T-helper 9 cell (primary cell): ENCODE measurements at places on chromosomes 6 and 20.

GRCh38 chr6:72418495-72418894, 203.4 kb upstream of the KCNQ5 start:
- no peak for DNase-seq

GRCh38 chr6:149316108-149316727, 1.3 kb upstream of the TAB2 start:
- no peak for DNase-seq

- no peak for DNase-seq
Measured at GRCh38 chr20:9837634-9838033, 1.2 kb downstream of the PAK5 start.

- DNase-seq: no peak
Measured at GRCh38 chr6:131443014-131443413, 130.0 kb upstream of the ARG1 start.

- no peak for DNase-seq
Measured at GRCh38 chr20:24450624-24451376, 18.6 kb upstream of the SYNDIG1 start.

GRCh38 chr6:135883045-135883444, 31.5 kb downstream of the PDE7B start:
- DNase-seq: no peak

GRCh38 chr6:2231438-2231837, 14.0 kb downstream of the GMDS start:
- DNase-seq: no peak

GRCh38 chr6:82979657-82980056, 86.0 kb downstream of the UBE3D start:
- DNase-seq: no peak

- no peak for DNase-seq
Measured at GRCh38 chr6:111686932-111687266, 81.2 kb upstream of the TRAF3IP2 start.

DNA sequence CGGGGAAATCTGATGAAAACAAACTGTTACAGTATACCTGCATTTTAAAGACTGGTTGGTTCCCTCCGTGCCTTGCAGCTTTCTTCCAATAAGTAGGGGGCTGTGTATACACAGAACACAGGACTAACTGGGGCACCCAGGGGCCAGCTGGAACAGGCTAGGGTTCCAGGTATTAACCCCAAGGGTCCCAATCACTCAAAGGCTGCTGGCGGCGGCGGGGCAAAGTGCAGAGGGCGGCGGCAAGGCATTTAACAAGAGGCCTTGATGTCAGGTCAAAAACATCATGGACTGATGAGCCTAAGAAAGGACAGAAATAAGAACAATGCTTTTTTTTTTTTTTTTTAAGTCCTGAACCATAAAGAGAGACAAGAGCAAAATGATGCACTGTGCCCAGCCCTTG, 2.5 kb downstream of the PMEPA1 start:
- no peak for DNase-seq

- DNase-seq: no peak
Measured at GRCh38 chr6:75609639-75610590, 8.2 kb downstream of the SENP6 start.

- no peak for DNase-seq
Measured at GRCh38 chr20:25525867-25526266, 59.5 kb downstream of the NINL start.

DNA sequence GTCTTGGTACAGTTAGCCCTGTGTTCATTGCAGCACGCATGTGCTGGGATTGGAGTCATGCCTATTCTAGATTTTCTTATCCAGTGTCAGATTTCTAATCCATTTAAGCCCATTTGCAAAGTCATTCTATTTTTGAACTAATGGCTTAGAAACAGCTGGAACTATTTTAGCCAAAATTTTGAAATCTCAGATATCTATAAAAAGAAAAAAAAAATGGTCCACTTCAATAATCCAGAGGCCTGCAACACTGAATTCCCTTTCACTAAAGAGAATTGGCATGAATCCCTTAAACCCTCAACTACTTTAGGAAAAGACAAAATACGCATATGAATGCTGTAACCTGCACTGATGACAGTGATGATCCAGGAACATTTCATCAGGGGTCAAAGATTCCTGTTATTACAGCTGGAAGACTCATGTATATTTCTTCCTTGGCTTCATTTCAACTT, 1.5 kb downstream of the COL21A1 start:
- no peak for DNase-seq

DNA sequence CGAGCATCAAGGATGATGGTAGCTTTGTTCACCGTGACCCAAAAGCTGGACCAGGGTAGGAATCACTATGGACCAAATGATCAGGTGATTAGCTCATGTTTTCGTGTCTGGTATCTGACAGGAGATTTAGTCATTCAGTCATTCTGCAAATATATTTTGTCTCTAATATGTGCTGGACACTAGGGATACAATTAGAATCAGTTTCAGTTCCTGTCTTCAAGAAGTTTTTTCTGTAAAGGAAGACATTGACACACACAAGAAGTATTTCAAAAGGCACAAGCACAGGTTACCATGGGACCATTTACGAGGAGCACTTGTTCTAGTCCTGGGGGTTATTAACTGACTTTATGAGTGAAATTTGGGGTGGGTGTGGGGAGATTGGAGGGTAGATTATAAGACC, 244.9 kb downstream of the HIVEP2 start:
- no peak for DNase-seq

- no peak for DNase-seq
Measured at GRCh38 chr20:20237093-20237959, 130.6 kb upstream of the INSM1 start.

DNA sequence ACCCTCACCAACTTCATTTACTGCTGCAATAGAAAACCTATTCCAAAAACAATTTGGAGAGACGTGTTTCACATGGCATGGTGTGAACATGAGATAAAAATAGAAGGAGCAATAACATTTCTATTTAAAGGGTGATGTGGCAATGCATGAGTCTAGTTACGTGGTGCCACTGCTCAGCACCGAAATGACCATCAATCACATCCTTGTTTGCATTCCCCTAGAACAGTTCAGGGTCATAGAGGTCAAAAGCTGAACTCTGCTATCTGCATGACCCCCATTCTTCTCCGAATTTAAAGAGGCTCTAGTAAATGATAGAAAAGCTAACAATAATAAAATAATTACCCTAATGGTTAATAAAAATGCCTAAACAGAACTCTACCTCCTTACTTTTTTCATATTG, 29.5 kb downstream of the ROS1 start:
- DNase-seq: no peak

DNA sequence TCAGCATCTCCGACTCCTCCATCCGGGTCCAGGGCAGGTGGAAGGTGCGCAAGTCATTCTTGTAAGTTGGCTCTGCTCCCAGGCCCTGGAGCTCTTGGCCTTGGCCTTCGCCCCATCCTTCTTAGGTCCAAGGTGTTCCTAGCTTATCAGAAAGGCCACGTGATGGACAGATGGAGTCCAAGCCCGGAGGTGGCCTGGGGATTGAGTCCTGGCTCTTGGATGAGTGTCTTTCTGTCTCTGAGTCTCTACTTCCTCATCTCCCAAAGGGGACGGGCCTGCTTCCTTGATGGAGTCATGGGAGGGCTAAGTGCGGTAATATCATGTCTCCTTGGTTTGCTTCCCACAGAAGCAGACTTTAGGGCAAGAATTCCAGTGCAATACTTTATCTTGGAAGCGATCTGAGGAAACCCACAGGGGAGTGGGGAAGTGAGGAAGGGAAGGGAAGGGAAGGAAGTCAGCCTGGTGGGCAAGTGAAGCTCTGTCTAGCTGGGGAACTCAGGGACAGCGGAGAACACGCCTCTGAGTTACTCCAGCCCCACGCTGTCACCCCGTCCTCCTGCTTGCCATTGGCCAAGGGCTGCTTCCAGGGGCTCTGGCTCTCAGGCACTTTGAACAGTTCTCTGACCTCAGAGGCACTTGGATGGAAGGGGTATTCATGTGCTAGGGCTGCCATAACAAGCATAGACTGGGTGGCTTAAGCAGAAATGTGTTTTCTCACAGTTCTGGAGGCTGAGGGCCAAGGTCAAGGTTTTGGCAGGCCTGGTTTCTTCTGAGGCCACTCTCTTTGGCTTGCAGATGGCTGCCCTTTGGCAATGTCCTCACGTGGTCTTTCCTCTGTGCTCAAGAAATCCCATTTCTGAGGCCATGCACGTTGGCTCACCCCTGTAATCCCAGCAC, 4.8 kb downstream of the LBP start:
- no peak for DNase-seq

- DNase-seq: no peak
Measured at GRCh38 chr20:18172379-18172778, 34.7 kb downstream of the KAT14 start.

DNA sequence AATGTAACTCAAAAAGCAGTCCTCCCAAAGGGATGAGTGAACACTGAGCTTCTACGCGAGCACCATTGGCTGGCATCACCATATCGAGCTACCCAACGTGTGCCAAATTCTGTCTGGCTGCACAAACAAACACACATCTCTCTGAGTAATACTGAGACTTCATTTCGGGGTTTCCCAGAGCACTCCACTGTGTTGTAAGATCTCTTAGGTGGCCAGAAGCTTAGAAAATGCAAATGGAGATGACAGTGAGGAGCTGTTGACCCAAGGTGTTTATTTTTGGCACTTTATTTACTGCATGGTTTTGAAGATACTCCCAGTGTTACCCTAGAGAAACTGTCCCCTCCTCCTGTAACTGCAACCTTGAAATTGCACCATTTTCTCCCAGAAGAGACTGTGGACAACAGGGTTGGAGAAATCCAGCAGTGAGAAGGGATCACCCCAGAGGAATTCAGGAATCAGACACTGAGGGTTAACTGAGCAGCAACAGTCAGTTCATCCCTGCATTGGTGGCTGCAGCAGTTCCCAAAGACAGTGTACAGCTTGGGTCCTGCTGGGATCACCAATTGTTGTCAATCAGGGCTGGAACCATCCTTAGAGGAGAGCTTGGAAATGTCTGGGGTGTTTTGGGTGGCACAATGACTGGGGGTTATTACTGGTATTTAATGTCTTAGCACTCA, 1.0 kb upstream of the RIPOR2 start:
- peak; percentile 29 for DNase-seq

DNA sequence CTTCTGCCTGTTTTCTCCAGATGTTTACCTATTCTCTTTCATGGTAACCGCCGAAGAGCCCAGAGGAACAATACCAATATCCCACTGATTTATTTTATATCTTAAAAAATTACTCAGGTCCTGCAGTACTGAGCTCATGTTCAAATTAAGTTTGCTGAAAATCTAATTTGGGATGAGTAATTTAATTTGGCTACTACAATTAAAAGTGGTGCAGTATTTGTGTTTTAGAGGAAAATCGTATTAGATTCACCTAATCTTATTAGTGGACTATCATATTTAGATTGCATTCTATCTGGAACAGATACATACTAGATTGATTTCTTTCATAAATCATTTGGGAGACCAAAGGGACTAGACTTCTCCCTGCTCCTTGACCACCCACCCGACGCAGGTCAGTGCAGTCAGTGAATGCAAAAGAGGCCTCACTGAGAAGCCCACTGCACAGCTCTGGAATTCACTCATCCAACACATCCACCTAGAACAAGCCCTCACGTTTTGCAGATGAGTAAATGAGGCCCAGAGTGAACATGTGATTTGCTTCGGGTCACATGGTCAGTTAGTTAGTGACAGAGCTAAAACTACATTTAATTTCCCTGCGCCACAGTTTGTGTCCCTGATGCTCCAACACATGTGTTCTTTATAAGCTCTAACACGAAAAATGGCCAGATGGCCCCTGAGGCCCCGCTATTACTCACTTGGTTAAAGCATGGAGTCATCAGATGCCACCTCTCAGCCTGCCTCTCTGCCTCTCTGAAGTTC, 101.8 kb downstream of the TRERF1 start:
- DNase-seq: no peak

DNA sequence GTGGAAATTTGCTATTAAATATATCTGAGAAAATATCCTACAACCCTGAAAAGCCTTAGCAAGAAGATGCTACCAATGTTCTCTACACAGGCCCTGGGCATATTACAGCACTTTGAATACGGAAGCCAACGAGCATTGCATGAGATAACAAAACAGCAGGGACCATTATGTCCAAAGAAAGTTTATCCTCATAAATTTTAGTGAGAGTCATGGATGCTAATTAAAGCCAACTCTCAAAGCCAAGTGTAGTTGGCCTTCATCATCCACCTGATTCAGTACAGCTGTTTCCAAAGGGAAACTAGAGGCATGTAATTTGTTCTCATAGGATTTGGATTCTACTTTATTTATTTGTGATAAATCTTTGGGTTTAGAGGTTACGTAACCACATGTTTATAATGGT, 564.8 kb downstream of the RFPL4B start:
- DNase-seq: no peak

GRCh38 chr20:19320005-19320404, 107.6 kb downstream of the SLC24A3 start:
- DNase-seq: no peak
